Pancreas (tissue), 10 donors: ENCODE measurements at places on chromosomes 16 and 17. TPM values are rescaled to one million over a fixed set of nuclear protein-coding genes. Genes with fewer than 3 reads are reported as not detected.

The ZACN gene
- total RNA-seq, result 0.06 TPM

The KRTAP2-1 gene
- not detected for total RNA-seq

The ITGB4 gene
- total RNA-seq, result 50.5 TPM

The PEX12 gene
- total RNA-seq, result 3.5 TPM

GRCh38 chr17:57247261-57247660 lies 9.1 kb upstream of the MSI2 start:
- no peak for DNase-seq
